DMS 273 treated with DMSO at 0.1 percent for 48 hours (cell line): ENCODE measurements at places on chromosomes 12 and 14.
A peak's percentile ranks its signal among the peaks of the same experiment; 100 is the strongest.

DNA sequence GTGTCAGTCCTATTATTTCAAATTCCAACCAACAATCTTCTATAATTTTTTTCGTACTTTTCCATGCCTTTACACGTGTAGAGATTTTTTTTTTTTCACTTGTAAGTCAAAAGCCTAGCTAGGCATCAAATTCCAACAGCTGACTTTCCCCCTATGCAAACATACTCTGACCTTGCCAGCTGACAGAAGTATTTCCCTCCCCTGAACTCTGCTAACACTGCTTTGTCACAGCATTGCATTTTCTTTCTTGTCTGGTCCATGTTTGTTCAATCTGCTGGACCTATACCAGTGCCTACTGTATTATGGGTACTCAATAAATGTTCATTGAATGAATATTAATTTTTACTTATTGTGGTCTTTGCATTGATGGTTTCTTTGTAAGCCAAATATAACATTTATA, 435.3 kb upstream of the GARIN6 start:
- no peak for DNase-seq

- DNase-seq: no peak
These were observed 127.6 kb upstream of the DAAM1 start for GRCh38 chr14:59060841-59061240.

- no peak for DNase-seq
These were observed 153.6 kb upstream of the PLEKHA5 start for GRCh38 chr12:18975933-18976332.

DNA sequence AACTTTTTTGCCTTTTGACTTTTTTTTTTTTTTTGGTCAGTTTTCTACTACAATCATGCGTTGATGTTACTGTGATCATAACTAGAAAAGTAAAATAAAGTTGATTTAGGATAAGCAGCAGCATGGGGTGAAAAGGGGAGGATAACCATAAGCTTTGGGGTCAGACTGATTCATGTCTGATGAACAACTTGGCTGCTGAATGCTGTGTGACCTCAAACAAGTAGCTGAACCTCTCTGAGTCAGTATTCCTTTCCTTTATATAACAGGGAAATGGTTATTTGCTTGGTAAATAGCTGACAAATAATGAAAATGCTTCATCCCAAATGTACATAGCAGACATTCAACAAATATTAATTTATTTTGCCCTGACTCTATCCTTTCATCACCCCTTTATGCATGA, 413.0 kb downstream of the VRK1 start:
- DNase-seq: no peak

DNA sequence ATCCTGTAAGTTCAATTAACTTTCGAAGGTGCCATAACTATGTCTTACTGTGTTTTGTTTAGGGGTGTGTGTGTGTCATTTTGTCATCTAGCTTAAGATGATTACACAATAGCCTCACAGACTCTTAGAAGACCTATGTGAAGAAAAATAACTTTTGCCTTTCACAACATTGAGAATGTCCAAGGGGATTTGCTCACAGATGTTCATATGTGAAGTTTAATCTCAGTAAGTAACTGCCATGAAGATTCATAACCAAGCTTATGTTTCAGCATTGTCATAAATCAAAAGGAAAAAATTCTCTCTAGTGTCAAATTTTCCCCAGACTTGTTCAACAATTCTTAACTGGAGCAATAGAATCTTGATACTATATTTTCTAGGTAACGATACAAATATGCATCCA, 226.1 kb upstream of the PRKD1 start:
- DNase-seq: no peak

- DNase-seq: no peak
These were observed 42.2 kb downstream of the JAG2 start for GRCh38 chr14:105126126-105126980.

DNA sequence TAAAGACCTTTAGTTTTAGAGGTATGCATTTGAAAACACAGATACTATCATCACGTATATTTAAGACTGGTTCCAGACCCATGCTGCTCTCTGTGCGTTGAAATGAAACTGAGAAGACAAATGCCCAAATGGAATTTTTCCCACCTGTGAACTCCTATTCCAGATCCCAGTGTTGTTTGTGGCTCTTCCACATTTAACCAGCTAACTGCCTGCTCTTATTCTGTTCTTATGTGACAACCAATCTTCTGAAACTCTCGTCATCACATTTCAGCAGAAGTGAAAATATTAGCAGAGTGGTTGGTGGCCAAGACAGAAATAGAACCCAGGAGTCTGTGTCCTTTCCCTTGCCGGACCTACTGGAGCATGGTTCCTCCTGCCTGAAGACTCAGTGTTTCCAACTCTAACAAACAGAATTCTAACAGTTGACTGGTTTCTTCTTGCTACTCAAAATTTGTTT, 460.2 kb downstream of the RAD51B start:
- no peak for DNase-seq

DNA sequence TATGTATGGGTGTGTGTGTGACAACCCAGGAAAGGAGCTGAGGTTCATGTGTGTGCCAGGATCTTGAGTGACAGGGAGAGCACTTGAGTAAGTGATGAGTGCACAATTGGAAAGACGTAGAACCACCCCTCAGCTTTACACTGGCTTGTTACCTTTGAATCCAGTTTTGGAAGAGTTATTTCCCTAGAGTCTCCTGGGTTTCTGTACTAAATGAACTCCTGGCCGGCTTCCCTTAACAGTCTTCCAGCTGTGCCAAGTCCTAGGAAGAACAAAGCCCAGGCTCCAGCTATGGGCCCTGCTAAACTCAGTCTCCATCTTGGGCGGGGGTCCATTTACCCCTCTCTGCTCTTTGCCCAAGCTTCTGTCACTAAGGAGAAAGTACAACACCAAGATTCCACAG, 19.7 kb upstream of the NR1H4 start:
- DNase-seq: no peak

DNA sequence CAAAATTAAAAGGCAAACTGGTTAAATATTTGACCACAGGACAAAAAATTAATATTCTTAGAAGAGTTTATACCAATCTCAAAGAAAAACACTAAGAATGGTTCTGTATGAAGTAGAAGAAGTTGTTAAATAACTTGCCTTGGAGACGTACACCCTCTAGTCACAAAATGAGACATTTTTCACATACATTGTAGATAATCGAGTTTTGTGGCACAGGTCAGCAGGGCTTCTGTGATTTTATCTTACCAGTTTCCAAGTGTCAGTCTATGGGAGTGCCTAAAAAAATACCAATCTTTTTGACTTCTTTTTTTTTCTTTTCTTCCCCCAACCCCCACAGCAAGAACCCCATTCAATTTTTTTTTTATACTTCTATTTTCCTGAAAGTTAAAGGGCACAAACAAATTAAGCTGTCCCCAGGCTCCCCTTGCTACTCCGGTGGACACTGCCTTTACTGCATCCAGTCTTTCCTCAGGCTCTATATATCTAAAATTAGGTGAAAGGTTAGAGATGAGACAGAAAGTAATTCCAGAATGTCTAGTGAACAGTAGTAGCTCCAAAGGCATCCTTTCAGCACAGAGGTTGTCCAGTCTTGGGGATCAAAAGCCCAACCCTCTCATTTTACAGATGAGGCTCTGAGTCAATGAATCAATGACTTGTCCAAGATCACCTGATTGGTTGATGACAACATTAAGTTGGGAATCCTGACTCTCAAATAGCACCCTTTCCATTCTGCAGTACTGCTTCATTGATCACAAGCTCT, 6.2 kb downstream of the LIMA1 start:
- no peak for DNase-seq

- DNase-seq: no peak
These were observed 239.2 kb downstream of the MSRB3 start for GRCh38 chr12:65517656-65518210.

- DNase-seq: peak; percentile 30
These were observed 64.5 kb upstream of the STK38L start for GRCh38 chr12:27179400-27180214.

- DNase-seq: no peak
These were observed 4.0 kb upstream of the CNTN1 start for GRCh38 chr12:40688085-40688725.

DNA sequence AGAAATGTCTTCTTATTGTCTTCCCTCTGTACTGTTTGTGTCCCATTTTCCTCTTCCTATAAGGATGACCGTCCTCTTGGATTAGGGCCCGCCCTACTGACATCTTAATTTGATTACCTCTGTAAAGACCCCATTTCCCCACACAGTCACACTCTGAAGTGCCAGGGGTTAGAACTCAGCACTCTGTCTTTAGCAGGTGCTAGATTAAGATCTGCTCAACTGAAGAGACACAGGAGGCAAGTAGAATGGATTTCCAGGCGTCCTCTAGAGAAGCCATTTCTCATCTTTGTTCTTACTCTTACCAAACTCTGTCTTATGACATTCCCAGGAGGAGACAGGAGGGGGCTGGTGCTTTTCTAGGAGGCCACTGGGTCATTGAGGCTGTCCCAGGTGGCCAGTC, 50.8 kb downstream of the VCPKMT start:
- DNase-seq: no peak

- no peak for DNase-seq
These were observed 59.5 kb upstream of the ANKS1B start for GRCh38 chr12:100044266-100044665.

DNA sequence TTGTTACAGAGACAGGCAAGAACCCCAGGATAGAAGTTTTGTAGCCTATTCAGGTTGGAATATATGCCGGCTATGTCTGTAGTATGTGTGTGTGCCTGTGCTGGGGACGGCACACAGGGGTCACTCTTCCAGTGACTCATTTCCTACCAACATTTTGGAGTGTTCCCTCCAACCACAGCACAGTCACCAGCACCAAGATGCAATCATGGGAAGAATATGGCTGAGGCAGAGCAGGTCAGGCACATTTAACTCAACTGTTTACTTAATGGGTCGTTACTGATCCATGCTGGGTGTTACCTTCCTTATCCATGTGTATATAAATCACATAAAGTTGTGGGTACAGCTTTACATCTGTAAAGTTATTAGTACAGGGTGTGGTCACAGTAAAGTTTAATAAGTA, 178.3 kb downstream of the PRKD1 start:
- no peak for DNase-seq
